Stimulated activated CD8-positive, alpha-beta memory T cell treated with anti-CD3 and anti-CD28 coated beads, Interleukin-2, amount 100 ng/mL, for 1 hour (primary cell): ENCODE measurements at places on chromosomes 1 and 21.

- DNase-seq: no peak
Measured at GRCh38 chr1:26970810-26971209, 10.5 kb upstream of the KDF1 start.

GRCh38 chr1:220378571-220379302, 106.5 kb upstream of the RAB3GAP2 start:
- no peak for DNase-seq

GRCh38 chr21:23963454-23963853, 1643.8 kb downstream of the MRPL39 start:
- DNase-seq: no peak

GRCh38 chr1:11535761-11536572, 57.0 kb downstream of the DISP3 start:
- no peak for DNase-seq

GRCh38 chr1:79568411-79568810, 561.9 kb upstream of the ADGRL4 start:
- DNase-seq: no peak

DNA sequence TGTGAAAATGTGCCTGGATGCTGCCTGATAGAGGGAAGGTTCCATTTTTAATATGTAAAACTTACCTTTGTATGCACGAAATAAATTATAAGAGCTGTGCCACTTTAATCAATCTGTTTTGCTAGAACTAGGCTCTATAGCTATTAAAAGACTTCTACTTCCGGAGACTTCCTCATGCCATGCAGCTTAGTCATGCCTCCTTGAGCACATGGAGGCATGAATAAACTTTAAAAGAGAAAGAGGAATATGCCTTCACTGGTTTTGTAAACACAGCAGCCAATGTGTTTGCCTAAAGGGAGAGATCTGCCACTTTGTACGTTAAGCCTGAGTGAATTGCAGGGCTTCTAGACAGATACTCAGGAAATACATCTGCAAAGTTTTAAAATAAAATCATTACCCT, 604.6 kb downstream of the LRRIQ3 start:
- DNase-seq: no peak

DNA sequence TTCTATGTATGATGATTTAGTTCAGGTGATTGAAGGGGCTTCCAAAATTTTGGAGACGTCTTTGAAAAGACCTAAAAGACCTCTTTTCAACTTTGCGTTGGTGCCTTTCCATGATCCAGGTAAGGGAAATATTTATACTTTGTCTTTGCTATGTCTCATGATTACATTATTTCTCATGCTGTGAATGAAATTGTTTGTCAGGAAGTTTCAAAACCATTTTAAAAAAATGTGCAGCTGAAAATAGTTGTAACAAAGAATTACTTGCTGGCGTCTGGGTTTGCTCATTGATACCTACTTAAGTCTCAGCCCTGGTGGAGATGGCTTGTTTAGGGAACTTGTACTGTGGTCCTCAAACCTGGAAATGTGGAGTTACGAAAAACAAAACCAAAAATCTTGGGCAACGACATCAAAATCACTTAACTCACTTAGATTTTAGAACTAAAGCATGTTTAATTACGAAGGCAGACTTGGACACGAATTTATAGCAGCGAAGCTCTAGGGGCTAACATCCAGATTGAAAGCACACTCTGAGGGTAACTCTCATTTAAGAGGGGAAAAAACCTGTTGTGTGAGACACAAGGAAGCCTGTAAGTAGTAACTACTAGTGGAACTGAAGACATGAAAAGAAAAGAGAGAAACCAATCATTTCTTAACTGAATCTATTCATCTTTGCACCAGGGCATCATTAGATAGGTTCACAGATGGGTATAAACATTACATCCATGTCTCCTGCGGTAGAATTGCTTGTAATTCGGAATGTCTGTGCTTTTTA, 924 bp downstream of the HMCN1 start:
- DNase-seq: no peak

- no peak for DNase-seq
Measured at GRCh38 chr1:111489604-111490003, 13.8 kb downstream of the ADORA3 start.

DNA sequence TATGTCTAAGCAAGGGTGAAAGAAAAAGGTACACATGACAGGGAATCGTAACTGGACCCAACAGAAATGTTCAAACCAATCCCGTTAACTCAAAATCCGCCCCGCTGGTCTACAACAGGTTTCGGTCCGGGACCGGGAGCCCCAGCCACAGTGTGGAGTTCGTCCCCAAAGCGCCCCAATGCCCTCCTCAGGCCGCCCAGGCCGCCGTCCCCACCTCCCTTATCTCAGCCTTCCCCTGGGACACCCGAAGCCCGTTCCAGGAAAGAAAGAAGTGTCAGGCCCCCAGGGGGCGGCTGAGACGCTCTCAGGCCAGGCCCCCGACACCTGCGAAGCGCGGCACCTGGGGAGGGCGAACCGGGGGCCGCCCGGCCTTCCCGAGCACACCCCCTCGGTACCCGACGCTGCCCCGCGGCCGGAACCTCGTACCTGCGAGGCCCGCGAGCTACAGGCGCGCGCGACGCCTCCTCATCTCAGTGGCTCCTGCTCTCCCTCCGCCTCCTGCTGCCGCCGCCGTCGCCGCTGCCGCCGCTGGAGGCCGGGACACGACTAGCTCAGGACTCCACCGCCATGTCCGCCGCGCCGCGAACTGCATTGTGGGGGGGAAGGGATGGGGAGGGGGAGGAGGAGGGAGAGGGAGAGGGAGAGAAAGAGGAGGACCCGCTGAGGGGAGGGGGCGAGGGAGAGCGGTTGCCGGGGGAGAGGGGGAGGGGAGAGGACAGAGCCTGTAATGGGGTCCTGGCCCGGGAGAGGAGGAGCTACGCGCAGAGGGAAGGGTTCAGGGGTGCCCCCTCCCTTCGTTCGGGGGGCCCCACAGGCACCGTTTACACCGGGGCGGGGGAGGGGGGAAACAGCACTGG, at the start of gene TUT4:
Gene TUT4 (minus strand): TSS at position 588 of the 857 bp plus-strand sequence. CDS start 26,812 bp downstream, outside the sequence.
- peak; percentile 38 for DNase-seq

DNA sequence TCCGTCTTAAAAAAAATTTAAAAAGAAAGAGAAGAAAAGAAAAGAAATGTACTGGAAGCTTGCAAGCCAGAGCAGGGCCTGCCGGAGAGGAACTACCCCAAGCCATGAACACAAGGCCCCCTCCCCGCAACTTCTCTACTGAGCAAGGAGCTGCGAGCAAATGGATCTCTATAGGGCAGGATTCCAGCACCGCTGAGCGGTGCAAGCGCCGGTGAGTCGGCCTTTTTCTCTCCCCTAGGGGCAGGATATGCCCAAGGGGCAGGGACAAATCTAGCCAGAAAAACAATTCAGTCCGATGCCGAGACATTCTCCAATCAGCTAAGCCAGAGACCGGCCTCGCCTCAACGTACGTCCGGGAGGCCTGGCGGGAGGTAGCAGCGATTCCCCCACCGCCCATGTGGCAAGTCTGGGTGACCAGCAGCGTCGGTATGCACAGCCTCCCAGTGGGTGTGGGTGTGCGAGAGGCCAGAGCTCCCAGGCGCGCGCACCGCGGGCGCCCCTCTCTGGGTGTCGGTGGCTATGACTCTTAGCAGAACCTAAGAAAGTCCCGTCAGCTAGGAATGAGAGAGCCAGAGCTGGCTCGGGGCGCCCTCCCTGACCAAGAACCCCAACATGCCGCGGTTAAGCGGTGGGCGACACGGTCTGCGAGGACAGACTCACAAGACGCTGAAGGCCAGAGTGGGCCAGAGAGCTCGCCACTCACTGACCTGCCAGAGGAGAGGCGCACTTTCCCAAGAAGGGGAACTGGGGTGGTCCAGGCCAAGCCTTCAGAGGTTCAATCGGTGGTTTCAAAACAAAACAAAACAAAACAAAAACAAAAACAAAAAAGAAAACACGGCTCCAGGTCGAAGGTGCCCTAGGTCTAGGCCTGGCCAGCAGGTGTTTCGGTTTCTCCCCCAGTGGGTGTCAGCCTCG, 1.9 kb downstream of the CSMD2 start:
- no peak for DNase-seq
